ENCODE measurements at places on chromosomes 2 and 18.
A peak's percentile ranks its signal among the peaks of the same experiment; 100 is the strongest.

- H3K27me3 ChIP-seq = no peaks in the 10 kb centered on the region
- no peaks in the 10 kb centered on the region for H3K36me3 ChIP-seq
- H3K27ac ChIP-seq = no peak overlapping the region
- H3K4me1 ChIP-seq = no peaks in the 10 kb centered on the region
- H3K4me3 ChIP-seq = no peak overlapping the region
- DNase-seq = no peak
Measured at GRCh38 chr2:205474741-205475415, 207.4 kb upstream of the NRP2 start.

DNA sequence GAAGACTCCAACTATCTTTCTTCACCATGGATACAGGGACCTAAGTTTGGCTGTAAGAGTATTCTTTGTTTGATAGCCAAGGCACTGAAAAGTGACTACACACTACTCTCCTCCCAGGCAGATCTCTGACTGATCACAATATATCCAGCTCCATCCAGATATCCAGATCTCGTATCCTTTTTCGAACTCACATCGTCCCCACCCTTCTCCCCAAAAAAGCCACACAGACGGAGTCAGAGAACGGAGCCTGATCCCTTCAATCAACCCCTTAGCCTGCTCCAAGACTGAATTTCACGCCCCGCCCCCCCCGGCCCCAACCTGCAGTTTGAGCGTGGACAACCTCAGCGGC lies 533 bp downstream of the DHX57 start:
- no peaks in the 10 kb centered on the region for H3K27me3 ChIP-seq
- H3K4me3 ChIP-seq = peak overlapping the region; percentile 62
- no peak for DNase-seq
- no peaks in the 10 kb centered on the region for H3K36me3 ChIP-seq
- peak overlapping the region; percentile 42 for H3K27ac ChIP-seq

- H3K4me3 ChIP-seq = peak overlapping the region; percentile 97
- H3K27ac ChIP-seq = peak overlapping the region; percentile 97
- H3K4me1 ChIP-seq = peaks cover 30% of the 10 kb centered on the region
- H3K27me3 ChIP-seq = no peaks in the 10 kb centered on the region
Measured at GRCh38 chr2:47783486-47784351, 774 bp downstream of the MSH6 start.

DNA sequence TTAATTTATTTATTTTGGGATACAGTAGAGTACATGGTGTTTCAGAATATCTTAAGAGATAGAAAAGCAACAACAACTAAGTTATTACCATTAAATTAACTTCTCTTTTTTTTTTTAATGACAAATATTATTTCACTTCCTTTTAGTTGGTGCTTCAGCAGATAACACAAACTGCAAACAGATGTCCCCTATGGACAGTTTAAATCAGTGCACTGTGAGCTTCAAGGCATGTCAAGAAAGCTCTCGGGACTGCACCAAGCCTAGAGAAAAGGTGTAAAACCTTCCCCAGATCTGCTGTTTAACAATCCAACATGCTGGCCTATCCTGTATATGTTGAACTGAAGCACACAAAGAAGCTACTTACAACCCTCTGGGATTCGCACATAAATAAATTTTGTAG lies 122.7 kb downstream of the TCF4 start:
- H3K36me3 ChIP-seq = peaks cover 3% of the 10 kb centered on the region
- no peaks in the 10 kb centered on the region for H3K4me1 ChIP-seq
- H3K27ac ChIP-seq = no peak overlapping the region
- no peak for DNase-seq
- H3K27me3 ChIP-seq = no peaks in the 10 kb centered on the region
- no peak overlapping the region for H3K4me3 ChIP-seq

DNA sequence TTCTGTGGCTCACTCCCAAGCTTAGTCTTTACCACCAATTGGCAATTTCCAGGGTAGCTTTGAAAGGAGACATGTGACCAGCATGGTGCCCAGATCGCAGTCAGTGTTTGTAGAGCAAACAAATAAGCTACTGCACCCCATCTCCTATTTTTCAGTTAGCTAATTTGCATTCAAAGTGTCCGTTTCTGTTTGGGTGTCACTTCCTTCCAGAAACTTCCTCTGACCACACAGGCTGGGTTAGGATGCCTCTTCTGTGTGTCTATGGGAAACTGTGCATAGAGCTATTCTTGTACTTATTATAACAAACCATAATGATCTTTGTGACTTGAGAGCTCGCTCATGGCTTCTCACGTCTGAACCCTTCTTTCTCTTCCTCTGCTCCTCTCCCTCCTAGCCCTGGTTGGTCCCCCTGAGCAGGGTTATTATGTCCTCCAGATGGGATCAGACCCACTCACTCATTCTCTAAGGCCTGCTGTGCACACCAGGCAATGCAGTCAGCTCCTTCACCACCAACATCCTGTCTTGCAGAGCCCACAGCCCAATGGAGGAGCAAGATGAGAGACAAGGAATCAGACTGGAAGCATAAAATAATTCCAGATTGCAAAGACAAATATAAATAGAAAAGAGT lies 101.2 kb upstream of the ALK start:
- no peak overlapping the region for H3K27ac ChIP-seq
- H3K4me3 ChIP-seq = no peak overlapping the region
- no peaks in the 10 kb centered on the region for H3K4me1 ChIP-seq
- no peak for DNase-seq
- H3K27me3 ChIP-seq = peaks cover 2% of the 10 kb centered on the region

DNA sequence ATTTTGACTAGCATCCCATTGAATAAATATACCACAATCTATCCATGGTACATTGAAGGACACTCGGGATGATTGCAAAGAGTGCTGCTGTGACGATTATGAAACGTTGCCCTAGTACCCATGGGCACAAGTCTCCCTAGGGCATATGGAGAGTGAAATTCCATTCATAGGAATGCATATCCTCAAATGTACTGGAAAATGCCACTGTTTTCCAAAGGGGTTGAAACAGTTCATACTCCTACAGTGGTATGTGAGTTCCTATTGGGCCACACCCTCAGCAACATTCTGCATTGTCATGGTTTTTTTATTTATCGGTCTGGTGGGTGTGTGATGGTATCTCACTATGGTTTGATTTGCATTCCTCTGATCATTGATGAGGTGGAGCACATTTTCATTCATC lies 130.6 kb downstream of the TWIST2 start:
- DNase-seq = no peak
- H3K4me3 ChIP-seq = no peak overlapping the region
- H3K4me1 ChIP-seq = no peaks in the 10 kb centered on the region
- H3K27ac ChIP-seq = no peak overlapping the region

DNA sequence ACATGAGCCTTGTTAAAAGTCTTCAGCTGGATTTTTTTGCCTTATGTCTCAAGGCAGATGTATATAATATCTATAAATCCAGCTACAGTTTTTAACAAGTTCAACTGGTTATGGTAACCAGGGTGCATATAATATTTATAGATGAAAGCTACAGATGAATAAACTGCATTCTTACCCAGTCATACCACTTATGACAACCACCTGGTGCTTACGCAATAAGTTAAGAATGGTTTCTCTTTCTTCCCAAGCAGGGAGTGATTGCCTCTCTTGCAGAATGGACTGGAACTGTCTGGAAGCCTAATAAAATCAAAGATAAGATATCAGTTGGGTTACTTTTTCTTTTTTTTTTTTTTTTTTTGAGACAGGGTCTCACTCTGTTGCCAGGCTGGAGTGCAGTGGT lies 19.6 kb downstream of the DHX57 start:
- no peaks in the 10 kb centered on the region for H3K4me1 ChIP-seq
- peaks cover 54% of the 10 kb centered on the region for H3K36me3 ChIP-seq
- H3K27ac ChIP-seq = no peak overlapping the region
- H3K4me3 ChIP-seq = no peak overlapping the region
- DNase-seq = no peak
- H3K27me3 ChIP-seq = no peaks in the 10 kb centered on the region

- no peak overlapping the region for H3K27ac ChIP-seq
- peaks cover 9% of the 10 kb centered on the region for H3K27me3 ChIP-seq
- H3K36me3 ChIP-seq = no peaks in the 10 kb centered on the region
- no peak for DNase-seq
- H3K4me1 ChIP-seq = no peaks in the 10 kb centered on the region
- H3K4me3 ChIP-seq = no peak overlapping the region
Measured at GRCh38 chr18:23981369-23981980, 33.1 kb upstream of the TTC39C start.

DNA sequence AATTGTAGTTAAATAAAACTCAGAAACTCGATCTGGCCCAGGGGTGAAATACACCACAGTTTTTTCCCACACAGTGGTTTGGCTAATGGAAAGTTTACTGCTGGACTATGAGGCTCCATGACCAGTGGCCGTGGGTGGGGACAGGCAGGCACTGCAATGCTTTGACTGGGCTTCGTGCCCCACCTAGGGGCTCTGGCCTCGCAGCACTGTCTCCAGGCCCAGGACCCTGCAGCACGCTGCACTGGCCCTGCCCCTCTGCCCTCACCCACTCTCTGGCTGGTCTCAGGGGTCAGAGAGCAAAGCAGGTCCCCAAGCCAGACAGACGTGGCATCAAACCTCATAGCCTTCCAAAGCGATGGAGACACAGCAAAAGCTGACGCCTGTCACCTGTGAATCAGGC lies 13.4 kb upstream of the B3GNT7 start:
- H3K4me3 ChIP-seq = no peak overlapping the region
- H3K27me3 ChIP-seq = no peaks in the 10 kb centered on the region
- peaks cover 6% of the 10 kb centered on the region for H3K4me1 ChIP-seq
- H3K36me3 ChIP-seq = no peaks in the 10 kb centered on the region
- no peak for DNase-seq

DNA sequence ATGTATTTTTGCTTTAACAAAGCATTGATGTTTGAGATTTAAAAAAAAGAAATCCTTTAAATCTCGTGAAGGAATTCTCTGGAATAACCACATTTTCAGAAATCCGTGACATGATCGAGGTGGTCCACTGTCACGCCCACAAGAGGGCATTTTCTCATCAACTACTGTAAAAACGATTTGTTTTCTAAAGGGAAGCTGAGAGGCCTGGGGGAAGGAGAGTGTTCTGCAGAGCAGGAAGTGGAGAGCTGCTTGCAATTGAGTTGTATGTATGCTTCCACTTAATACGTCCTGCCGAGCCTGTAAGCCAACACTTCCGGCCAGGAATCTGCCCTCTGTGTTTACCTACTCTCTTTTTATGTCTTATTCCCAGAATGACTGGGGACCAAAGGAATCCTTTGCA lies 19.4 kb downstream of the KLHL29 start:
- no peak for DNase-seq
- no peak overlapping the region for H3K4me3 ChIP-seq
- no peaks in the 10 kb centered on the region for H3K27me3 ChIP-seq
- H3K4me1 ChIP-seq = no peaks in the 10 kb centered on the region

- H3K36me3 ChIP-seq = no peaks in the 10 kb centered on the region
- no peak overlapping the region for H3K27ac ChIP-seq
- peaks cover 22% of the 10 kb centered on the region for H3K27me3 ChIP-seq
- H3K4me3 ChIP-seq = no peak overlapping the region
- peaks cover 15% of the 10 kb centered on the region for H3K4me1 ChIP-seq
Measured at GRCh38 chr18:44741511-44741910, 60.8 kb downstream of the SETBP1 start.

DNA sequence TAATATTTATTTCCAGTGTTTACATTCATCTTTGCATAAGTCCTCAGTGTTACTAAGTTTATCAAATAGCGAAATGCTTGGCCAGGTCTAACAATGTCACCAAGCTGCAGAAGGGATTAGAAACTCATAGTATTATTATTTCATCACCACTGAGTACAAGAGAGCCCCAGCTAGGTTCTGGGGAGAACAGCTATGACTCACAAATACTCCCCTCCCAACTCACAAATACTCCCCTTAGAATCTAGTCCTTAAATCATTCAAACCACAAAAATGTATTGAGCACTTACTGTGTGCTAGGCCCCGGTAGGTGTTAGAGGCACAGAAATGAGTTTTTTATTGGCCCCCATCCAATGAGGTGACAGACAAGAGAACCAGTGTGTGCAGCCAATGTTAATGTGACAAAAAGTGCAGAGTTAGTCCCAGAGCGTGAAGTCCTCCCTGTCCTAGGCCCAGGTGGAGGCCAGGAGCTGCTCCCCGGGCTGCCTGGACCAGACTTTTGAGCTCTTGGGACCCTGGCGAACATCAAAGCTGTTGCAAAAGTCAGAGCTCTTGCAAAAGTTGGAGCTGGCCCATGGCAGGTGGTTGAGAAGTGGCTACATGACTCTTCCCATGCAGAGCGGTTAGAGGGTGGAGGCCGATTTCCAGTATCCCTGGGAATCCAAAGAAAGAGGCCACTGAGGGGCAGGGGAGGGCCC lies 9.8 kb downstream of the STEAP3 start:
- peaks cover 5% of the 10 kb centered on the region for H3K36me3 ChIP-seq
- no peak overlapping the region for H3K27ac ChIP-seq
- H3K4me1 ChIP-seq = peaks cover 6% of the 10 kb centered on the region
- no peak overlapping the region for H3K4me3 ChIP-seq
- no peaks in the 10 kb centered on the region for H3K27me3 ChIP-seq

DNA sequence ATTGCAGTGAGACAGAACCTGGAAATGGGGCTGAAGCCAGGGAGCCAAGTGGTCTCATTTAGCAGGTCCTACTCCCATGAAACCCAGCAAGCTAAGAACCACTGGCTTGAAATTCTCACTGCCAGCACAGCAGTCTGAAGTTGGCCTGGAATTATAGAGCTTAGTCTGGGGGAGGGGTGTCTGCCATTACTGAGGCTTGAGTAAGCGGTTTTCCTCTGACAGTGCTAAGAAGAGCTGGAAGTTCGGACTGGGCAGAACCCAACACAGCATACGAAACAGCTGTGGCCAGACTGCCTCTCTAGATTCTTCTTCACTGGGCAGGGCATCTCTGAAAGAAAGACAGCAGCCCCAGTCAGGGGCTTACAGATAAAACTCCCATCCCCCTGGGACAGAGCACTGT lies 305.7 kb upstream of the SETBP1 start:
- no peaks in the 10 kb centered on the region for H3K27me3 ChIP-seq
- no peak overlapping the region for H3K27ac ChIP-seq
- no peak for DNase-seq
- H3K4me3 ChIP-seq = no peak overlapping the region

GRCh38 chr18:69647702-69648101 lies 247.0 kb downstream of the DOK6 start:
- H3K27ac ChIP-seq = no peak overlapping the region
- no peaks in the 10 kb centered on the region for H3K4me1 ChIP-seq
- H3K27me3 ChIP-seq = no peaks in the 10 kb centered on the region
- DNase-seq = no peak
- H3K4me3 ChIP-seq = no peak overlapping the region
- no peaks in the 10 kb centered on the region for H3K36me3 ChIP-seq

GRCh38 chr2:231988179-231988866 lies 26.8 kb downstream of the DIS3L2 start:
- H3K4me3 ChIP-seq = no peak overlapping the region
- H3K4me1 ChIP-seq = no peaks in the 10 kb centered on the region
- H3K36me3 ChIP-seq = peaks cover 5% of the 10 kb centered on the region

GRCh38 chr2:16607301-16607700 lies 58.3 kb downstream of the CYRIA start:
- H3K27ac ChIP-seq = no peak overlapping the region
- H3K27me3 ChIP-seq = no peaks in the 10 kb centered on the region
- H3K4me3 ChIP-seq = no peak overlapping the region
- no peak for DNase-seq

DNA sequence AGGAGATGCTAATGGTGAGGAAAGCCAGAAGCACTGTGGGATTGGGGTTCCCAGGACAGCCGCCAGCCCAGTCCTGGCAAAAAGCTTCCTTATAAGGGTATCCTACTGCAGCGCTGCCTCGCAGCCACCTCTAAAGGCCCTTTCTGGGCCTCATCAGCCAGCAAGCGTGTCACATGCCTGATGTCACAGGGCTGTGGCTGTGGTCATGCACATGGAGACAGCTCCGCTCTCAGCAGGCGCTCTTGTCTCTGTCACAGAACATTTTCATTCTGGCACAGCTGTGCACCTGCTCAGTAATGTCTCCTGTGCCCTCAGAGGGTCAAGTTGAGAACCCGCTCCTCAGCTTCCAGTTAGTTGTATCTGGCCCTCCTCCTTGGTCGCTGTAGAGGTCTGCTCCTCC lies 17.7 kb upstream of the MAL start:
- no peak for DNase-seq
- no peaks in the 10 kb centered on the region for H3K4me1 ChIP-seq
- no peaks in the 10 kb centered on the region for H3K36me3 ChIP-seq
- no peak overlapping the region for H3K27ac ChIP-seq
- H3K4me3 ChIP-seq = no peak overlapping the region
- H3K27me3 ChIP-seq = peaks cover 46% of the 10 kb centered on the region

Data from K562 (cell line).